ENCODE measurements at places on chromosomes 1 and 21.

GRCh38 chr1:112712191-112712590 lies 2.9 kb downstream of the PPM1J start:
- no peak for DNase-seq

- DNase-seq: no peak
These were observed 18.6 kb upstream of the COL18A1 start for GRCh38 chr21:45386336-45386727.

DNA sequence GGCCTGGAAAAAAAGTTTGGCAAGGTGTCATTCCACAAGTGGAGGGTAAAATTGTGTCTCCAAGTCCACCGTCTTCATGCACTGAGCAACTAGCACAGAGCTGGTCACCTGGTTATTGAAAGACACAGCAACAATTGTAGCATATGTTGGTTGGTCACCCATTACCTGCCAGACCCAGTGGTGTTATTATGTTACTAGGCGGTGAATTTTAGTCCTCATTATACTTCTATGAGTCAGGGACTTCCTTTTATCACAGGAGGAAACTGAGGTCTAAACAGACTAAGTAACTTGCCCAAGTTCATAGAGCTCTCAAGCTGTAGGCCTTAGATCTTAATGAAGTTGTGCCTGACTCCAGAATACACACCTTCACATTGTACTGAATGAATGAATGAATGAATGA lies 94.9 kb upstream of the VANGL1 start:
- DNase-seq: no peak

DNA sequence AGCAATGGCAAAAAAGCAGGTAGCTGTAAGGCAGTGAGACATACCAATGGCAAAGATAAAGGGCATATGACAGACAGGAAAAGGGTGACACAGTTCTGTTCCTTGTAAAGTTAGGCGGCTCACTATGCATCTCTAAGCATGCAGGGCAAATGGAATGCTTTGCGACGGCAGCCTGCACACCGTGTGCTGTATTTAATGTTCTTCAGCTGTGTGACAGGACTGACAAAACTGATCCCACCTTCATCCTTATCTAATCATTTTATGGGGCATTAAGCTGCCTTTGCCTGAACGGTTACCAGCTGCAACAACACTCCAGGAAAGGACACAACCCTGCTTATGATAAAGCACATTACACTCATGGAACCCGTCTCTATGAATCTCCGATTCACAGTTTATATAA lies 80.5 kb upstream of the VAV3 start:
- DNase-seq: no peak

GRCh38 chr1:109786531-109787021 lies 22.9 kb upstream of the EPS8L3 start:
- no peak for DNase-seq

DNA sequence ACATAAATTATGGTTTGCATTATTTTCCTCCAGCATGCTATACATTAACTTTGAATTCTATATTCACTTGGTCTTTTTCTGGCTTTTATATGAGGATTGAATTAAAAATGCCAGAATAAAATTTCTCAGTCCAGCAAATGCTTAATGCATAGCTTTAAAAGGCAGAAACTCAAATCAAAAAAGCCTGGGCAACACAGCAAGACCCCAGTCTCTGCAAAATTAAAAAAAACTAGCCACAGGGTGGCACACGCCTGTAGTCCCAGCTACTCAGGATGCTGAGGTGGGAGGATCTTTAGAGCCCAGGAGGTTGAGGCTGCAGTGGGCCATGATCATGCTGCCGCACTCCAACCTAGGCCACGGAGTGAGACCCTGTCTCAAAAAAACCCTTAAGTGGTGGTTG lies 19.8 kb downstream of the ATP1B1 start:
- no peak for DNase-seq

DNA sequence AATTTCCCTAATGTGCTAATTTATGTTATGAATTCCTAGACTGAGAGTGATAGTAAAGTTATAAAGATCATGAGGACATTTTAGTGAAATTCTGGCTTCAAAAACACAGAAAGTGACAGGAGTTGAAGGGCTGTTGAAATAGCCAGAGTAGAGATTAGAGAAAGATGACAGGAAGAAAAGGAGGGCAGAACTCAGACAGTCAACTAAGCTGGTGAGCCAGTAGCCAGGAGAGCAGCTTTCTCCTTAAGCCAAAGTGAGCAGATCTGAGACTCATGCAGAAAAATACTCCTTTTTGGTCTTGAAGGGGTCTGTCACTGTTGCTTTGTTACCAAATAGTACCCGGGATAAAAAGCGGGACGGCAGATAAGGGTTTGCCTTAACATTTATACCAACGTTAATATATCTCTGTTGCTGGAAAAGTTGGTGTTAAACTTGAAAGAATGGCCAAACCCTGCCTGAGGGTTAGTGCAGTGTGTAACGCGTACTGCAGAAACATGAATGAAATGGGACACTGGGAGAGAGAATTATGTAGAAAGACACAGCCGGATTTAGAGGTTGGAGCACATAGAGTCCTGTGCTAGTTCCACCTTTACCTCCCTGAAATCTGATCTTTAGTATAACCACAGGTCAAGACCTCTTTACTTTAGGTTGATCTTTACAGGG lies 12.8 kb downstream of the AHCYL1 start:
- DNase-seq: no peak

- DNase-seq: no peak
These were observed 61.0 kb downstream of the TMCO4 start for GRCh38 chr1:19738669-19739068.

DNA sequence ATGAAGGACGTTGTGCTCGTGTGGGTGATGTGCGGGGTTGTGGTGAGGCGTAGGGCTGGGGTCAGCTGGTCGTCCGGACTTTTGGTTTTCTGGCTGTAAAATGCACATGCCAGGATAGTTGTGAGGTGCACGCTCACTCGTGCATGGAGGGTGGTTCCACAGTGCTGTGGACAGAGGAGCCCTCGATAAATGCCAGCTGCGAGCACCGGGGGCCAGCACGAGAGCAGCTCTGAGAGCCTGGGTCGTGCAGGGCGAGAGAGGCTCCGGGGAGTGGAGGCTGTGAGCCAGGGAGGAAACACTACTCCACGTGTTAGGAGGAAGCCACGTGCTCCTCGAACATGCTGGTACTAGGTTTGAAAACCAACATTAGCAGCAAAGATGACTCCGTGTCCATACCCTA lies 39.4 kb downstream of the COL18A1 start:
- no peak for DNase-seq

GRCh38 chr1:35171579-35171978 lies 21.4 kb downstream of the SFPQ start:
- no peak for DNase-seq

- no peak for DNase-seq
These were observed 1769.7 kb downstream of the MRPL39 start for GRCh38 chr21:23837564-23837963.

DNA sequence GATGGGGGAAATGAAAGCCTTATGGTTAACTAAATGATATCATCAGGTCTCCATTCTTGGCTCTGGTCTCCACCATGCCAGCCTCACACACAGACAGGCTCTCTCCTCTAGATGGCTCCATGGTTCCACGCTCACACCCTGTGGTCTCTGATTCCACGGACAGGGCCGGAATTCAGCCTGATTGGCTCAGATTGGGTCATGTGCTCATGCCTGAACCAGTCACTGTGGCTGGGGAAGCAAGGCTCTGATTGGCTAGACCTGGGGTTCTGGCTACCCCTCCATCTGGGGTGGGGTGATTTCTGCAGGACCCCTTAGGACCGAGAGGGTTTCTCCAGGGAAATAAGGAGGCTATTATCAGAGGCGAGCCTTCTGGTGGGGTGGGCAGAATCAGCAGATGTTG lies 277.0 kb downstream of the PTPRU start:
- DNase-seq: no peak

DNA sequence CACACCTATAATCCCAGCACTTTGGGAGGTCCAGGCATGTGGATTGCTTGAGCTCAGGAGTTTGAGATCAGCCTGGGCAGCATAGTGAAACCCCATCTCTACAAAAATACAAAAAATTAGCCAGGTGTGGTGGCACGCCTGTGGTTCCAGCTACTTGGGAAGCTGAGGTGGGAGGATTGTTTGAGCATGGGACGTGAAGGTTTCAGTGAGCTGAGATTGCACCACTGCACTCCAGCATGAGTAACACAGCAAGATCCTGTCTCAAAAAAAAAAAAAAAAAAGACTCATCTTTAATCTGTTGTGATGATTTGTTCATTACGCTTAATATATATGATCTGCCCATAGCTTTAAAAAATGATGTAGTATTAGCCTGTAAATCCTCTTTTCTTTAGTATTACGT lies 44.0 kb downstream of the OR10J1 start:
- no peak for DNase-seq

GRCh38 chr1:176949033-176949662 lies 215.4 kb downstream of the ASTN1 start:
- no peak for DNase-seq

Measured in stimulated activated CD4-positive, alpha-beta T cell treated with anti-CD3 and anti-CD28 coated beads, Interleukin-1b, Interleukin-23, amount 100 ng/mL, for 1 hour (primary cell).